ENCODE measurements at places on chromosomes 16 and 17.
A peak's percentile ranks its signal among the peaks of the same experiment; 100 is the strongest.

DNA sequence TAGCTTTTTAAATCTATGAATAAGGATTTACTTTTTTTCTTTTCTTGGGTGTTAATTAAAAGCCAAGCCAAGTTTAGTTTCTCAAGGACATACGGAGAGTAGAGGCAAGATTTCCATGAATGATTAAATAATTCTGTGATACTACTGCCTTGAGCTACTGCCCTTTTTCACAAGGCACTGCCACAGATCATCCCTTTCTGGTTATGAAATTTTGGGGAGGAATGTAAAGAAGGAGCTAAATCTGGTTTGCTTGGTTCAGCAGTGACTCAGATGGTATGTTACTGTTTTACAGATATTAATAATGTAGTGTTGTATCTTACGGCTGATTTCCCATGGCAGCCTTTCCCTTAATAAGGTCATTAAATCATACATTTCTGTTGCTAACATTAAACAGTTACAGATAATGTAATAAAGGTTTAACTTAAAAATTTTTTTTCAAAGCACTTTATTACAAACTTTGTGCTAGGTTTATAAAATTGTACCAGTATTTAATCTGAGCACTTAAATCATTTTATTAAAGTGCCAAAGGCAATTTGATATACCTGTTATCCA lies 2.6 kb downstream of the WSB1 start:
- DNase-seq: no peak

- no peak for DNase-seq
These were observed 66.3 kb downstream of the BPTF start for GRCh38 chr17:67891481-67892119.

- DNase-seq: no peak
These were observed 45.9 kb upstream of the CHMP6 start for GRCh38 chr17:80945736-80946135.

GRCh38 chr16:35352431-35352830 lies 1893.0 kb downstream of the TP53TG3F start:
- DNase-seq: no peak

- DNase-seq: no peak
These were observed 27.7 kb downstream of the AP2B1 start for GRCh38 chr17:35614810-35615209.

DNA sequence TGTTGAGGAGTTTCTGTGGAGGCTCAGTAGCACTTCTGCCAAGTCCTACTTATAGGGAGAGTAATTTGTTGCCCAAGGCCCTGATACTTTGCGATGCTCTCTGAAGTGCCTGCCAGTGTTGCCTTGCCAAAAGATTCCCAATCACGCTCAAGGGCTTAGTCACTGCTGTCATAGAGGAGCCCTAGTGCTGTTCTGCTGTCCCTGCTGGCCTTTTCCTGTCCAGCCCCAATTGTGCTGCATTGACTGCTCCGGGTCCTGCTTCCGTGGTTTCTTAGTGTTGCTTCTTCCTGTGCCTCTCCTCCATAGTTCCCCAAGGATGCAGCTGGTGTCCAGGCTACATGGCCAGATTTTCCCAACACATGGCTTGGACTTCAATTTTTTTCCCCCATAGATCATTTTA lies 13.9 kb downstream of the NUP93 start:
- no peak for DNase-seq

- no peak for DNase-seq
These were observed 11.3 kb upstream of the ABCA10 start for GRCh38 chr17:69239611-69240600.

GRCh38 chr16:54373534-54374520 lies 87.2 kb upstream of the IRX3 start:
- no peak for DNase-seq

GRCh38 chr16:81088836-81089235 lies 7.4 kb downstream of the GCSH start:
- no peak for DNase-seq

DNA sequence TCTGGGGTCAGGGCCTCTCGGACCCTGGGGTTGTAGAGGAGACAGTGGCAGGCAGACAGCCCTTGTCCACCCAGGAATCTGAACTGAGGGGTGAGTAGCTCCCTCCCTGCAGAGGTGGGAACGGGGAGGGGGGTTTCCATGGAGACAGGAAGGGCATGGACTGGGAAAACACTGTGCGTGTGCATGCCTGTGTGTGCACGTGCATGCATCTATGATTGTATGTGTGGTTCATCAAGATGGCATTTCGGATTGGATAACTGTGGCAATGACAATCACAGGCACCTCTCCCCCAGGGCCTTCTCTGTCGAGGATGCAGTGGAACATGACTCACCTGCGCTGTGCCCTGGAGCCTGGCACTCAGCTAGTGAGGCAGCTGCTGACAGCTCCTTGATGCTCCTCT lies 6.1 kb upstream of the CD300C start:
- DNase-seq: no peak

DNA sequence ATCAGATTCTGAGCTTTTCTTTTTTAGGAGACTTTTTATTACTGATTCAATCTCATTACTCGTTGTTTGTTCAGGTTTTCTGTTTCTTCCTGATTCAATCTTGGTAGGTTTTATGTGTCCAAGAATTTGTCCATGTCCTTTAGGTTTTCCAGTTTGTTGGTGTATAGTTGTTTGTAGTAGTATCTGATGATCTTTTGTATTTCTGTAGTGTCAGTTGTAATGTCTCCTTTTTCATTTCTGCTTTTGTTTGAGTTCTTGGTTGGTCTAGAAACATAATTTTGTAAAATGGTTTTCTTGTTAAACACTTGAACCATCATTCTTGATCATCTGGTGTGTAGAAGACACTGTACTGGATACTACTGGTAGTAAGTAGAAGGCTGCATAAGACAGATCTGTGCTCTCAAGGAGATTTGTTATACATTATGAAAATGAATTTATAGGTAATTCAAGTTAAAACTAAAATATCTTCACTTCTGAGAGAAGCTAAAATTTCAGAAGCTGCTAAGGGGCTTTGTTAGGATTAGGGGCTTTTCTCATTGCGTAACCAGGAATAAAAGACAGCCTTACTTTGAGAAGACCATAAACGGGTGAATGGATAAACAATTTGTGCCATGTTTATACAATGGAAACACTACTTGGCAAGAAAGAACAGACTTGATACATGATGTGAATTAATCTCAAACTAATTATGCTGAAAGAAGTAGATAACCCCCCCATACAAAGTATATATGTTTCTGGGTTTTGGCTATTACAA lies 44.0 kb downstream of the NSRP1 start:
- DNase-seq: no peak

- DNase-seq: no peak
These were observed 51.5 kb upstream of the MGAT5B start for GRCh38 chr17:76816590-76817135.

GRCh38 chr17:72118335-72119076 lies 2.3 kb upstream of the SOX9 start:
- peak; percentile 74 for DNase-seq

GRCh38 chr17:72219824-72220493 lies 99.1 kb downstream of the SOX9 start:
- DNase-seq: no peak

DNA sequence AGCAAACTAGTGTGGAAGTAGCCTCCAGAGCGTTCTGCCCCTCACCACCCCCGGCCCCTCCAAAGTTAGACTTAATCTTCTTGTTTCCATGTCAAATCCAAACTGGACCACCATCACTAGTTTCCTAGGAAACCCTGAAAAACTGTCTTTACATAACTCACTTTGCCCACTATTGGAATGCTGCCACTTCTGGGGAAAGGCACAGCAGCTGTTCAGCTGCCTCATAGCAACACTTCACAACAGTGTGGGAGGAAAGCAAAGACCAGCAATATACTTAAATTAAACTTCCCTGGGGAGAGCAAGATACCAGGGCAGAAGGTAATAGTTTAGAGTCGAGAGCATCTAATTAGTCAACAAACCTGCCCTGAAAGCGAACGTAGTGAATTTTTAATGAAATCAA lies 452.2 kb downstream of the KCNJ2 start:
- DNase-seq: no peak

DNA sequence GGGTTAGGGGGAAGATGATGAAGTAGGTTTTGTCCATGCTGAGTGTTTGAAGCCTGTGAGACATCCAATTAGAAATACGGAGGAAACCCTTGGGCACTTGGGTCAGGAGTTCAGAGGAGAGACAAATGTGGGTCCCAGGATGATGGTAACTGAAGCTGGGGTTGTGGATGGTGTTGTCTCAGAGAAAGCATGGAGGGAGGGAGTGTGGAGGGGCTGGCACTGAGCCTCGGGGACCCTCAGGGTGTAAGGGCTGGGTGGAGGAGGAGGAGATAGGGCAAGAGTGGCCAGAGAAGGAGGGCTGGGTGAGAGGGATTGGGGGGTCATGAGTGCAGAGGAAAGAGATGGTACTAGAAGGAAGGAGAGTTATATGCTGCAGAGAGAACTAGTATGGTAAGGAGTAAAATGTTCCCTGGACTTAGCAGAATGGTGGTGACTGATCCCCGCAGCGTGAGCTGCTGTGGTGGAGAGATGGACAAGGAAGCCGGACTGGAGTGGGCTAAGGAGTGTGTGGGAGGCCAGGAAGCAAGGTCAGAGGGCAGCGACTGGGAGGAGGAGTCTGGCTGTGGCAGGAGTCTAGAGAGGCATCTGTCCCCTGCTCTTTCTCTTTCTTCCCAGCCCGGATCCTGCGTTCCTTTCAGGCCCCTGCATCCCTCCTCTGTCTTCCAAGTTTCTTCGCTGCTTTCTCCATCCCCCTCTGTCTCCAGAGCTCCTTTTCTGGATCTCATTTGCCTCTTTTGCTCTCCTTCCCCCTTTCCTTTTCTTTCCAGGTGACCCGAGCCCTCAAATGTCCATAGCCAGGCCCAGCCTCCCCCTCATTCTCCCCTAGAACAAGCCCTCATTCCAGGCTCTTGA lies 3.9 kb upstream of the COL1A1 start:
- DNase-seq: no peak

DNA sequence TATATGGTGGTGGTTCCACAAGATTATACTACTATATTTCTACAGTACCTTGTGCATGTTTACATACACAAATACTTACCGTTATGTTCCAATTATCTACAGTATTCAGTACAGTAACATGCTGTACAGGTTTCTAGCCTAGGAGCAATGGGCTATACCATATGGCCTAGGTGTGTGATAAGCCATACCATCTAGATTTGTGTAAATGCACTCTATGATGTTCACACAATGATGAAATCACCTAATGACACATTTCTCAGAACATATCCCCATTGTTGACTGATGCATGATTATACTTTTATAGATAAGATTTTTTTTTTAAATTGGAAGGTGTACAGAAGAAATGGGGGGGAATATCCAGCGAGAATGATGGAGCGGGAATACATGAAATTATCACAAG lies 123.0 kb upstream of the TOB1 start:
- no peak for DNase-seq

DNA sequence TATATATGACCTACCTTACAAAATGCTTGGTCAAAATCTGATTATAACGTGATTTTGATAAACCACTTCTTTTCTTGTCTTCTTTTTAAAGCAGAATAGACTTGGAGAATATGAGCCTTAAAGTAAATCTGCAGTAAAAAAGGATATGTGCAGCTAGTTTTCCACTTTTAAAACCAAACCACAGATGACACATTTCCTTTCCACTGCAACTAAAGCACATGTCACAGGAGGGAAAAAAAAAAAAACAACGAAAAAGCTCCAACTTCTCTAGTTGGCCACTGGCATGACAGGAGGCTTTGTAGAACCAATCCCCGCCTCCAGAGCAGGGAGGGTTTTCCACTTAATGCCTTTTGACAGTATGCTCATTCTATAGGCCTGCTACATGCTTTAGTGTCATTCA lies at the start of gene EVI2A:
EVI2A (minus strand) TSS at position 142 of the 400 bp plus-strand sequence. CDS start 2,609 bp downstream, outside the sequence.
- DNase-seq: no peak

- no peak for DNase-seq
These were observed 39.6 kb downstream of the MAP2K6 start for GRCh38 chr17:69454051-69454450.

DNA sequence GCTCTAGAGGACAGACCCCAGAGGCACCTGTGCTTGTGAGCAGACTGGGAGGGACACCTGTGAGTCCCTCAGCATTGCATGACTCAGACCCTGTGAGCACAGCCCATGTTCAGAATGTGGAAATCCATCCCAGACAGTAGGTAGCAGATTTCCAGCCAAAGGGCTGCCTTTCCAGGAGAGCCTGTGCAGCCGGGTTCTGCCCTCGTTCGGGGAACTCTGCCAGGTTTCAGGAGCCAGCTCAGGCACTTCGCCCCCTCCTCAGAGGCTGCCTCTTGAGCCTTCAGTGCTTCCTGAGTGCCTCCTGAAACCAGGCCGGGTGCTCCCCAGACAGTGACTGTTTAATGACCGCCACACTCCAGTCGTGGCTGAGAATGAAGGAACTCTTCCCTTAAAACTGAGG lies 23.3 kb upstream of the SDR42E2 start:
- no peak for DNase-seq

DNA sequence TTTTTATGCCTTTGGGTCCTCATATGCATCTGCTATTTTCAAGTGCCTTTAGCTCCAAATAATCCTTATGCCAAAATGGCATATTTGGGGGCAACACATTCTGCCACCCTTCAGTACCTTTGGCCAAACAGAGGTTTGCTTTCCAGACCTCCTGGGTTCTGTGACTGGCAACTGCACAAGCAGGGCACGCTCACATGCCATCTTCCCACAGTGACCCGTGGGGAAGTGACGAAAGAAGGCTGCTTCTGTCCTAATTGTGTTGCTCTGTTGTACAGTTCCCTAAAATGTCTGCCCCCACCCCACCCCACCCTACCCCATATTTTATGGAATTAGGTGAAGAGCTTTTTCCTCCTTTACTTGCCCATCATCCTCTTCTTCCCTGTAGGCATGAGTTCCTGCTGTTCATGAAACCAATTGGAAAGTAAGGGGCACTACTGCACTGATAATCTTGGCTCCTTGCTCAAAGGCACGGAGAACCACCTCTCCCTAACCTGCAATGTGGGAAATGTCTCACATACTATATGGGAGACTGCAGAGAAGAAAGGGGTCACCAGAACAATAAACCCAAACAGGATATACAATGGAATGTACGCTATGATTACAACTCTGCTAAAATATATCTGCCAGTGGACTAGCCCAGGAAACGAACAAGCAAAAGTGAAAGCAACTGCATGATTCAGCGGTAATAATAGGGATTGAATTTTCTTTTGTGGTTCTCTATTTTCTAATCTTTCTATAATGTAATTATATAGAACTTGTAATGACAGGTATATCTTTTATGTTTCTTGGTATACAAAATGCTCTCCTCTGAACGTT lies 3.3 kb upstream of the SLFN12L start:
- DNase-seq: no peak

GRCh38 chr16:87702325-87702811 lies 63.4 kb downstream of the KLHDC4 start:
- DNase-seq: no peak

GRCh38 chr17:4744999-4745969 lies 5.6 kb upstream of the CXCL16 start:
- no peak for DNase-seq

DNA sequence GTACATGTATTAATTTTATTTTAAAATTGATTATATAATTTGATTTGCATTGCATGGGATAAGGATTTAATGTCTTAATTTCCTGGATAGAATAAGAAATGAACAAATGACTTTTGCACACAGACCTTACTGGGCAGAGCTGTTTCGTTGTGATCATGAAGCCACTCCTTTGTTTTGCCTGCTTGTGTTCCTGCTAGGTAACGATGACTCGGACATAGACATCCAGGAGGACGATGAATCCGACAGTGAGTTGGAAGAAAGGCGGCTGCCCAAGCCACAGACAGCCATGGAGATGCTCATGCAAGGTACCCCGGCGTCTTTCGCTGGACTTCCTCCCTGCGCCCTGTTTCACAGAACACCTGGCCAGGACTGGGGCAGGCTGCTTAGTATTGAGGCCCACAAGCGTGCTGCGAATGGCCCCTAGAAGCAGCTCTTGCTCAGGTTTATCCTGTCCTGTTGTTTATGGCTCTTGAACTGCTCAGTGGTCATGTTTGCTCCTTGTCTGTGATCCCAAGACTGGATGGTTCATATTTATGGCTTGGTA lies 29.6 kb downstream of the CLUAP1 start:
- no peak for DNase-seq

GRCh38 chr16:4935241-4935855 lies 1.6 kb downstream of the PPL start:
- peak; percentile 94 for DNase-seq

Data from breast epithelium (tissue), 4 donors.